NCI-H1092 (cell line): ENCODE measurements at places on chromosomes 4 and X.
A peak's percentile ranks its signal among the peaks of the same experiment; 100 is the strongest.

DNA sequence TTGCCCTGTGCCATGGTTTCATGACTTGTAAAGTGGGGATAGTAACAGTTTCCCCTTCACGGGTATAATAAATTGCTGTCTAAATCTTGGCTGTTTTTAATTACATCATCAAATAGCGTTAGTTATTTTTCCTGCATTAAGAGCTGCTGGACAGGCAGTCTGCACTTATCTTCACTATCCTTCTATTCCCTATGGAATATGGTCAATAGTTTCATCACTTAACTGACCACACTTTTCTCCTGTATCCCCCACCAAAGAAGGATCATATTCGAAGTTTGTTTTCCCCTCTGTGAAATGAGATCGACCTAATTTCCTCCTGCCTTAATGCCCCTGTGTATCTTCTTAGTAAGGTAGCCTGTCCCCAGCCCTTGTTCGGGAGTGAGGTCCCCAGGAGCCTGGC, 133.2 kb downstream of the SHROOM3 start:
- DNase-seq: no peak

DNA sequence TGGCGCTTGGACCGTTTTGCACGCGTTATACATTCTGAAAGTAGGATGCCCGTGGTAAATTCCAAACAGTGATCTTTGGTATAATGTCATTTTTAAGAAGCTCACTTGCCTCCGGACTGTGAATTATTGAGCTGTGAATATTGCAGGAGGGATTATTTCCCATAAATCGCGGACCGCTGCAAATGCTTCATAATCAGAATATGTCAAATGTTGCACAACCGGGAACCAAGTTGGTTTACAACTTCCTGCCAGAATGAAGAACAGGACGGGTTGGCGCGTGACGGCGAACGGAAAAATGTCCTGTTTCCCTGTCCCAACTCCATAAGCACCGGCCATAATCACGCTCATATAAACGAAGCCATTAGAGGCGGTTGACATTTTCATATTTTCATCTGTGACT, 67.6 kb downstream of the SHOX start:
- DNase-seq: no peak

GRCh38 chr4:4533461-4534169, 8.2 kb downstream of the STX18 start:
- DNase-seq: no peak

DNA sequence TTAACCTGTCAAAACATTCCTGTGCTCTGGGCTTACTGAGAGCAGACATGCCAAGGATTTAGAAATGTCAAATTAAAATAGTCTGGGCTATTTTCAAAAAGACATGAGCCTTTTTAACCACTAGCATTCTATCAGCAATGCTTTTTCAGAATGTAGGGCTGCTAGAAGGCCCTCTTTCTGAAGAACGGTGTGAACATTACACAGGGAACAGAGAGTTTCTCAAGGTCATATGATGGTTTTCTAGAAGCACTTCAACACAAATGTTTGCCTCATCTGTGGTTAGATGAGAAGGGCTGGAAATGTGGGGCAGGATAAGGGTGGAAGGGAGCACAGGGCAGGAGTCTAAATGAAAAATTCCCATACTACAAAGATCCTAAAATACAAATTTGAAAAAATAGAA, 39.3 kb downstream of the GRIA3 start:
- no peak for DNase-seq

- no peak for DNase-seq
These were observed 1.2 kb upstream of the EBP start for GRCh38 chrX:48520455-48520854.

DNA sequence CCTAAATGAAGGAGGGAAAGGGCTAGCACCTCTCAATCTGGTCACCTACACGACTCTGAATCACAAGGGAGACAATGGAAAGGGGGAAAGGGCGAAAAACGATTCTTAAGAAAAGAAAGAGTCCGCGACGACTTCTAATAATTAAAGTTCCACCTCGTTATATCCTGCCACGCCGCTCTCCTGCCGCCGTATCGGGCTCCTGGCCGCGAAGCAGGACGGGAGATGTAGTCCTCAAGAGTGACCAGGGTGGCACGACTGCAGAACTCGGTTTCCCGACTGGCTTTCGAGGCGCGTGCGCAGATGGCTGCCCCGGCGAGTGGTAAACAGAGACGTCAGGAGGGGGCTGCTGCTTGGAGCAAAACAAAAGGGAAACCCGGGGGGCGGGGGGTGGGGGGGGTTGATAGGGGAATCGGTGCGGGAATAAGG, at the start of gene FOXO4:
Gene FOXO4, plus strand, starts transcription at position 297 of the 426 bp plus-strand sequence. CDS start 678 bp downstream, outside the sequence.
- DNase-seq: peak; percentile 82

GRCh38 chr4:28354880-28355656, 1494.4 kb downstream of the STIM2 start:
- DNase-seq: no peak

- DNase-seq: no peak
These were observed 24.2 kb downstream of the L1CAM start for GRCh38 chrX:153861733-153862310.

GRCh38 chrX:19544693-19545305, 29.5 kb upstream of the MAP3K15 start:
- DNase-seq: peak; percentile 63

DNA sequence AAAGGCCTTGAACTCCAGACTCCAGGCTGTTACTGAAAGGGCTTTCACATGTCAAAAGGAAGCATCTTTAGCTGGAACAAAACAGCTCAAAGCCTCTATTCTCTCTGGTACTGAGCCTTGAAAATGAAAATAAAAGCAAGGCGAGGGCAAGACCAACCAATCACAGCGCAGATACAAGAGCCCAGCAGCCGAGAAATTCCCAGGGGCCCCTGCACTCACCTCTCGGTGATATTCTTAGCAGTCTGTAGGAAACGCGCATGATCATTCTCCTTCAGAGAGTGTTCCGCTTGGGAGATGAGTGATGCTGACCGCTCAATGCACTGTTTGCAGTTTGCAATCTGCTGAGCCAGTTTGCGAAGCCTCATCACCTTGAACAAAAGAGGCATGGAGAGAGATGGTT, 138.1 kb downstream of the MID1 start:
- no peak for DNase-seq

DNA sequence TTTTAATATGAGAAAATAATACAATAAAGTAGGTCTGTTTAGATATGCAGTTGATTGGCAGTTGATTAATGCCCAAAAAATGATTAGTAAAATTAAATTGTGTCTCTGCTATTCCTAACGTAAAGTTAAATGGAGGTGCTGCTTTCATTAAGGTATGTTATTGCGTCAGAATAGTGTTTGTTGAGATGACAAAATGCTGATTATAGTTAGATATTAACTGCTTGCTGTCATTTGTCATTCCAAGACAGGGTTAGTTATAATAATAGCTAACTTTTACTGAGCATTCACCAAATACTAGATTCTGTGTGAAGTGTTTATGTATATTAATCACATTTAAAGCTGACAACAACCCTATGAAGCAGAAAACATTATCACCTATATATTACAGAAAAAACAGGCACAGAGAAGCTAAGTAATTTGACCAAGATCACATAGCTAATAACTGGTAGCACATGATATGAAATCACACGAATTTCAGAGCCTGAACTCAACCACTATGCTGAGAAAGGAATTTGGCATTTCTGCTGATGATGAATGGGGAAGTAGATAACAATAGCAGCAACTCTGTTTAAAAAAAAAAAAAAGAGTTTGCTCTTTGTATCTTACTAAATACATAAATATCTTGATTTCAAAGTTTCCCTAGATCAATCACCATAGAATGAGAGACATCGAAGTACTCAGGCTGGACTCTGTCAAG, 59.7 kb upstream of the WDR44 start:
- no peak for DNase-seq

GRCh38 chr4:117084866-117085701, at the start of gene TRAM1L1:
Gene TRAM1L1, minus strand, starts transcription at chr4:117085576. Its CDS starts 183 bp downstream, at chr4:117085393.
- no peak for DNase-seq

GRCh38 chr4:139666735-139667281, 1.2 kb downstream of the MGST2 start:
- DNase-seq: peak; percentile 38

GRCh38 chr4:189355590-189355989, 585.1 kb upstream of the FRG1 start:
- no peak for DNase-seq

DNA sequence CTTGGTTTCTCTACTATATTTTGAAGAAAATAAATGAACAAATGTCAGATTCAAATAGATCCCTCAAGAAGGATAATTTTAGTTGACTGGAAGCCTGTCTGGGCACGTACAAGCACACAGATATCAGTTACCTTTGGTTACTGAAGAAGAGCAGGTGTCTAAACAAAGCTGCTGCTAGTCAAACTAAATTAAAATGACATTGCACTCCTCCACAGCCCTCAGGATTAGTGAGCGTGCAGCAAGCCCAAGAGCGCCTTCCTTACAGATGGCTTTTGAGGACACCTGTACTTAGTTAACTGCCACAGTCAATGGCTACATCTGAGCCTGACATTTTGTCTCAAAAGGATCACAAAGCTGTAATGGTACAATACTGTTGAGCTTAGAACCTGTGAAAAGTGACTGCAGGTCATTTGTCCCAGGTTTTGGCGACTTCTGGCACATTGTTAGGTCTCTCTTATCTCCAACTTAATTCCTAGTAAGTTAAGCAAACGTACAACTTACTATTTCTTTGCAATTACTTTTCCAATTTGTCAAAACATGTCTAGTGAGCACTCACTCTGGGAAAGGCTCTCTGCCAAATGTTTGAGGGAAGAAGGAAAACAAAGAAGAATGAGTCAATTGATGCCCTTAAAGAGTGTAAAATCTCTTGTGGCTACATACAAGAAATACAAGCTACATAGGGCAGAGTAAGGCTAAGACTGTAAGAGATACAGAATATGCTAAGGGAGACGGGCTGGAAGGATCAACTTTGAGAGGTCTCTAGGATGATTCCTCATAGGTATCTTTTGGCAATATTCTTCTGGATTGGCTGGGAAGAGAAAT, 25.6 kb upstream of the DAPP1 start:
- no peak for DNase-seq

DNA sequence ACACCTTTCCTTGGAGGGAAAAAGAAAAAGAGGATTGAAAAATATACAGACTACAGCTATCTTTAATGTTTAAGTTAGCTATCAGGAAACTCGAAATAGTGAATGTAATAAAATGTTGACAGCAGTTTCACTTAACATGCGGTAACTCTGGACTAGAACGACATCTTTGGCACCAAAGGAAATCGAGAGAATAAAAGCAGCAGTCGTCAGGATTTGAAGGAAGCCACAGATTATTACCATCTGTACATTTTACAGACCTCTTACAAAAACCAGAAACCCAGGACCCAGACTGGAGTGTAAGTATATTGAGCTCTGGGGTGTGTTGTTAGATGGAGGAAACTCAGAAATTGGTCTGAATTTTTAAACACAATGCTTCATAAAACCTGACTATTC, 51.6 kb upstream of the STOX2 start:
- DNase-seq: no peak

DNA sequence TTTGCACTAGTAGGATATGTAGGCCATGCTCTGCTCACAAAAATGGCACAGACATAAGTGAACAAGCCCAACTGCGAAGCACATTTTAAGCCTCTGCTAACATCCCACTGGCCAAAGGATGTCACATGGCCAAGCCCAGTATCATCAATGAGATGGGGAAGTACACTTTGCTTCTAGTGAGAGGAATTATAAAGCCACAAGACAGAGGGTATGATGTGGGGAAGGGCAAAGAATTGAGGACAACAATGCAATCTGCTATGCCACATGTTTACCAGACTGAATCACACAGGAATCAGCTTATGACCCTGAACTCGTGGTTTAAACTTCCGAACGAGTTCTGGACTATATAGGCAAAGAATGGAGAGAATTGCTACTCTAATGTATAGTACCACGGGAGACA, 39.1 kb downstream of the SUPT20HL1 start:
- no peak for DNase-seq

GRCh38 chrX:67780694-67781109, 236.9 kb downstream of the AR start:
- DNase-seq: peak; percentile 14

- peak; percentile 74 for DNase-seq
These were observed 78.2 kb upstream of the TET2 start for GRCh38 chr4:105068516-105068915.

DNA sequence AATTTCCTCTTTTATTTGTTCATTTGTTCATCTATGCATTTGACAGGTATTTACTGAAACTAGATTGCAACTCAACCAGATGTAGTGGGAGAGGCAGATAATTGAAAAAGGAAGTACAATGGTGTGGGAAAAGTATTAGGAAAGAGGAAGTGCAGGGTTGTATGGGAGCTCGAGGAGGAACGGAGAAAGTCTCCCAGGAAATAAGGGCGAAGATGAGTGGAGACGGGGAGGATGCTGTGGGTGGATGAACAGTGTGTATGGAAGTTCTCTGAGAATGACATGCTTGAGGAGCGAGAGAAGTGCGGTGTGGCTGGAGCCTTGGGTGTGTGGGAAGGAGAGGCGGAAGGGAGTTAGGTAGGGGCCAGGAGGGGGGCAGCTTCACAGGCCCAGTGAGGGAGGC, 87.5 kb upstream of the DHX15 start:
- no peak for DNase-seq

DNA sequence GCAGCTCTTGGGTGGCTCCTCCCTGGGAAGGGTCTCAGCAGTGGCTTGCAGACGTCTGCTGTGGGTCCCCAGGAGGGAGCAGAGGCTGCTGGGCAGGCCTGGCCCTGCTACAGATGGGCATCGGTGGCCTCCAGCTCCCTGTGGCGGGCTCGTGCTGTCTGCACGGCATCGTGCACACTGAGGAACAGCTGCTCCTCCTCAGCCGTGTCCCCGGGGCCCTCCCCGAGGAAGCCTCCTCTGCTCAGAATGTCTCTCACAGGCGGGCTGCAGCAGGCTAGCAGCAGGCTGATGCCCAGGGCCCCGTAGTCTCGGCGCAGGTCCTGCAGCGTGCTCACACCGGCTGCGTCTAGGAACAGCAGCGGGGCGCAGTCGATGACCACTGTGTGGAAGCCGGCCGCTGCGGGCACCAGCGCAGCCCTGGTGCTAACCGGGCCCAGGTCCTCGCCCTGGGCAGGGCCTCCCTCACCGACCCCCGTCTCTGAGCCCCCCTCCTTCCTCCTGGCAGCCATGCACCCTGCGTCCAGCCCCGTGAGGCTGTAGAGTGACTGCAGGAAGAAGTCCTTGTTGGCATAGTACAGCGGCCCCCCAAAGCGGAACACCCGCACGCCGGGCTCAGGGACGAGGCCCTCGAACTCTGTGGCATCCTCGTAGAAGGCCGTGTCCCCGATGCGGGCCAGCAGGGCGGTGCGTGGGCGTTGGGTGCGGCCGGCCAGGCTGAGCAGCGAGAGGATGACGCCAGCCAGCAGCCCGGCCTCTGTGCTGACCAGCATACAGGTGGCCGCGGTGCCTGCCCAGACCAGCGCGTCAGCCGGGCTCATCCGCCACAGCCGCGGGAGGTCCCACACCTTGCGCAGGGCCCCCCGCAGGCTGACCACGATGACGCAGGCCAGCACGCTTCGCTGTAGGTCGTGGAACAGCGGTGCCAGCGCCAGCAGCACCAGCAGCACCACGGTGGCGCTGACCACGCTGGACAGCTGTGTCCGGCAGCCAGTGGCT, 2.2 kb downstream of the IDUA start:
- no peak for DNase-seq

- DNase-seq: no peak
These were observed 149.3 kb downstream of the AMMECR1 start for GRCh38 chrX:110168585-110168984.

GRCh38 chr4:145545538-145546174, 64.0 kb downstream of the SMAD1 start:
- DNase-seq: no peak
